ENCODE measurements at places on chromosomes 4 and X.

DNA sequence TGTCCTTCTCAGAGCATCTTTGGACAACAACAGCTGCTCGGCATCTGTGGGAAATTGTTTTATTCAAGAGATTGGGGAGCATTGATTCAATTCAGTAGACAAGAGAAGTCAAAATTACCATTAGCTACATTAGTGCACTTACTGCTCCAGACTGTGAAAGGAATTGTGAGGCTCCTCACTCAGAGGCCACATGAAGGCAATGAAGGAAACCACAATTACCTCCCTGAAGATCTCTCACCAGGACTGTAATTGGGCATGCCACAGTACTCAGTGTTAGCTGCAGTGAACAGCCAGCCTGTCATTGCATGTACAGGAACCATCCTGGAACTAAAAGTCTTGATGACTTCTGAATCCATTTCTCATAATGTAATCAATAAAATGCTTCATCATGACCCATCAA lies 144.8 kb downstream of the PPA2 start:
- no peak for DNase-seq

- DNase-seq, result peak; percentile 96
These were observed 55.5 kb downstream of the LUZP4 start for GRCh38 chrX:115344885-115345614.

DNA sequence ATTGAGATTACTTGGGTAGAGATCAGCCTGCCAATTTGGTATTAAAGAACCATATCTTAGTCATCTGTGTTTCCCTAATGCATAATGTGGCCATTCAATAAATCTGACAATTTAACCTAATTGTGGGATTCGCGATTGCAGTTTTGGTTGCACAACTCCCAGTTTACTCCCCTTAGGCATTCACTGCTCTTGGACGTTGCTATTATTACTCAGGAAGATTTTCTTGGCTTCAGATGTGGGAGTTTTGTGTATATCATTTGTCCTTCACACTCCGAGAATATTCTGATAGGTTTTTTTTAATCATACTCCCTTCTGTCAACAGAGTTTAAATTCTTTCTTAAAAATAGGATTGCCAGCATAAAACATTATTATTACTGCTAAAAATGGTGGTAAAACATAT lies 22.0 kb upstream of the TRPC3 start:
- DNase-seq, result no peak

- DNase-seq, result no peak
These were observed 98.2 kb upstream of the NRK start for GRCh38 chrX:105723966-105724735.

DNA sequence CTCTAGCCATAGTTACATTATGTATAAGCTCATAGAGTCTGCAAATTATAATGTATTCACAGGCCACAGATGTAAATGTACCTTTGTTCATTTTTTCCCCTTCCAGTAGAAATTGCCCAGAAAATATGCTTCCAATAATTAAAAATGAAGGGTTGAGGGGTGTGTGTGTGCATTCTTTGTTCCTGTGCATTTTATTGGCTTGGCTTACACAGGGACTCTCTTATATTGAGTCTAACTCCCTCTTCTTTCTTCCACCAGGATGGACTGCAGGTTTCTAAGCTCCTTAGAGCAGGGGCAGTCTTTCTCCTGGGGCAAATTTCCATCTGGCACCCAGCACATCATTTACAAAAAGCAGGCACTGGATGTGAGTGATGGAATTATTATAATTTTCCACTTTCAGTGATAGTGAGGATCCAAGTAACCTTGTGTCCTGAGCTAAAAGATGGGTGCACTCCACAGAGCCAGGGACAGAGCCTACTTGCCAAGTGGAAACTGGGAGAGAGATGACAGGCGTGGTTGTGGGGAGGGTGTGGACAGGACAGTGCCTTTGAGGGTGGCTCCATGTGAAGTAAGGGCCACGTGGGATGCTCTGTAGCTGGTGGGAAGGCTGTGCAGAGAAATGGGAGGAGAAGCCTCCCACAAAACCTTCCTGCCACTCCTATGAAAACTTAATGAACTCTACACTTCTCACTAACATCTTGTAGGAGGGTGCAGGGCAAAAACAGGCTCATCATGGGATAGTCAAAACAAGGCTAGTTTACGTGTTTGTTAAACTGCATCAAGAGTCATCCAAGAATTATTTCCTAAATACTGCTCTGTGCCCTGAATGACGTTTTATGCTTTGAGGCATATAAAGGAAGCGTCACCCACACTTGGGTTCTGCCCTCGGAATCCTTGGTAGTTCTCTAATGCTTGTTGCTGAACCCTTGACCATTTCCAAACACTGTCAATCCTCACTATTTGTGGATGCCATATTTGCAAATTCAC lies 16.0 kb downstream of the IGFBP7 start:
- no peak for DNase-seq

GRCh38 chr4:47852136-47852535 lies 14.3 kb upstream of the CORIN start:
- no peak for DNase-seq

DNA sequence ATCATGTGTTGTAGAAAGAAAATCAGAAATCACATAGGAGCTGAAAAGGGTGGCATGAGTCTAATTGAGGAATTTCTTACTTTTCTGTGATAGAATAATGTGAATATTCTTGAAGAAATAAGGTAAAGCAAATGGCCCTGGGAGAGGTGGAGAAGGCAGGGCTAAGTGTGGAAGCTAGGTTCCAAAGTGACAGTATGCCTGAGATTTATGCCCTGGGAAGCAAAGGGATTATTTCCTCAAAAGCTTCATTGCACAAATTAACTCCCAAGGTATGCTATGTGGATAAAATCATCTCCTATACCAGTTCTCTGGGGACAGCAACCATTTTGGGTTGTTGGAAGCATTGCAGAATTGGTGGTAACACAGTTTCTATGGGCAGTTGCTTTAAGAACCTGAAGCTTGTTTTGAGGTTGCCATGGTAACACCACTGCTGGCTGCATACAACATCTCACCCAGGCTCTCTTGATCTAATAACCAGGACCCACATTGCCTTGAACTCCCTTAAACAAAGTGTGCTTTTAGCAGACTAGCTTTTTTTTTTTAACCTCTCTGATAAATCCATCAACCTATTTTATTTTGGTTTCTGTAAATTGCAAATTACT lies 21.0 kb downstream of the MAOA start:
- no peak for DNase-seq

- no peak for DNase-seq
These were observed 292.5 kb downstream of the UNC5C start for GRCh38 chr4:95256108-95256835.

GRCh38 chr4:78864405-78865024 lies 74.7 kb downstream of the PAQR3 start:
- no peak for DNase-seq

GRCh38 chr4:69816236-69816635 lies 43.7 kb downstream of the SULT1E1 start:
- DNase-seq, result no peak

GRCh38 chr4:83340692-83341343 lies 6.2 kb upstream of the HPSE start:
- no peak for DNase-seq

DNA sequence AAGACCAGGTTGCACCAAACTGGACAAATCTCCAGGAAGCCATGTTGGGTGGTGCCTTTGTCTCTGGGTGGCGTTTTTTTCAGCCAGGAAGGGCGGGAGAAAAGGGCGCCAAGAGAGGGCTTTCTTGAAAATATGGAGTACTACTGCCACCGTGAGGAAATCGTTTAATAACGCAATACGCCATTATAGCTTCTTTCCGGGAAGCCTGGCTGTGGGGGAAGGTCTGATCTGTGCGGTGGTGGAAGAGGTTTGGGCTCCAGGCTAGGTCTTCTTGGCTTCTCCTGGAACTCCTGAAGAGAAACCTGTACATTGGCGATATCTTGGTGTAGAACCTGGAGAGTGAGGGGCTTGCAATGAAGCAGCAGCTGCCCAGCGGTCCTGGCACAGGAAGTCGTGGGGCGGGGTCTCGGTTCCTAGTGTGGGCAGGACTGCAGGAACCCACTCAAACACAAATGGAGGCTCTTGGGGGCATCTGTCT lies 202.7 kb downstream of the OR13H1 start:
- DNase-seq, result peak; percentile 95

DNA sequence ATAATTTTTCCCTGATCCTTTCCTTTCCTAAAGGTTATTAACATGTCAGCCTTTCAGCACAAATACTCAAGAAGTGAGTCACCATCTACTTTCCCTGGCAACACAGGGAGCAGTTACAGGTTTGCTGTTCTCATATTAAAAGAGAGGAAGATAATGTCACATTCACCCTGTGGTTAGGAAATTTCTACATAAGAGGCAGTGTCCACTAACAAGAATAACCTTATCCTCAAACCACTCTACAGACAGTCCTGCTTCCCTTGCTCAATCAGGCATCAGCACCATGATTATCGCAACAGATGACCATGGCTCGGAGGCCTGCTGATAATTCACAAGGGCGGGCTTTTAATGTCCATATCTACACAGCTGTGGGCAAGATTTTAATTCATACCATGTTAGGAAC lies 30.9 kb downstream of the RNF150 start:
- no peak for DNase-seq

DNA sequence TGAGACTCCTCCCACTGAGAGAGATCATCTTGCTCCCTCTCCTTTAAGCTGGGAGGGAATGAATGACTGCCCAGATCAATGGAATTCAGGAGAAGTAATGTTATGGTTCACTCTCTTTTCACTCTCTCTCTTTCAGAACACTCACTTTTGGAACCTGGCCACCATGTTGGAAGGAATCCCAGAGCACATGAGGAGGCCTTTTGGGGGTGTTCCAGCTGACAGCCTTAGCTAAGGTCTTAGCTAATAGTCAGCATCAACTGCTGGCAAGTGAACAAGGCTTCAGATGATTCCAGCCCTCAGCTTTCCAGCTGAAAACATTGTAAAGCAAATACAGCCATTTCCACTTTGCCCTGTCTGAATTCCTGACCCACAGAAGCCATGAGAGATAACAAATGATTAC lies 124.0 kb upstream of the CLNK start:
- DNase-seq, result no peak

- no peak for DNase-seq
These were observed 17.7 kb downstream of the EFNB1 start for GRCh38 chrX:68846536-68846935.

GRCh38 chr4:77146186-77147078 lies 10.6 kb upstream of the CCNG2 start:
- DNase-seq, result no peak

DNA sequence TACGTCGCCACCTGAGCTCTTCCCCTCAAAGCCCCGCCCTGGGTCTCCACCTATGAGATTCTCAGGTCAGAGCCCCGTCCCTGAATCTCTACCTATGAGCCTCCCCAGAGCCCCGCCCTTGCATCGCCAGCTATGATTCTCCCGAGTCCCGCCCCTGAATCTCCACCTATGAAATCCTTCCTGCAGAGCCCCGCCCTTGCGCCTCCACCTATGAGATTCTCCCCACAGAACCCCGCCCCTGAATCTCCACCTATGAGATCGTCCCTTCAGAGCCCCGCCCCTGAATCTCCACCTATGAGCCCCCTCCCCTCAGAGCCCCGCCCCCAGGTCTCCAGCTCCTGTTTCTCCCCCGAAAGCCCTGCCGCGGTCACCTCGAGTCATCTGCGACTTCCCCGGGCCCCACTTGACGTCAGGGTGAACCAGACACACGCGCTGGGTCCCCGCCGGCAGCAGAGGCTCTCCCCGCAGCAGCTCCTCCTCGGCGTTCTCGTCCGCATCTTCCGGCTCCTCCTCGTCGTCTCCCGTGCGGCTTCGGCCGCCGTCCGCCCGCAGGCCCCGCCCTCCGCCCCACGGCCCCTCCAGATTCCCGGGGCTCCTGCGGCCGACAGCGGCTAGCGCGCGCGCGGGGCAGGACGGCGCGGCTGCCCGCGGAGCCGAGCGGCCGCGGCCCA lies 393 bp downstream of the GTPBP6 start:
- peak; percentile 99 for DNase-seq

- DNase-seq, result no peak
These were observed 32.2 kb downstream of the NDP start for GRCh38 chrX:43940816-43941474.

DNA sequence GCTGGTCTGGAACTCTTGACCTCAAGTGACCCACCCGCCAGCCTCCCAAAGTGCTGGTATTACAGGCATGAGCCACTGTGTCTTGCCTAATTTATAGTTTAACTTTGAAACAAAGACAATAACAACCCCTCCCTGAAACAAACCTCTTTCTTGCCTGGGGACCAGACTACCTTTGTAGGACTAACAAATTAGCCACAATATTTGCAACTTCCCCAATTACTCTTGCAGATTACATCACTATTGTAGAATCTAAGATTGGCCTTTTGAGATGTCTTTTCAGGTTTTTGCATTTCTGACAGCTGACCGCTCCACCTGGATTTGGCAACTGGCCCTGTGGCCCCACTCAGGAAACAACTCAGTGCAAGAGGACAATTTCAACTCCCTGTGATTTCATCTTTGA lies 84.8 kb downstream of the AKAP4 start:
- DNase-seq, result no peak

DNA sequence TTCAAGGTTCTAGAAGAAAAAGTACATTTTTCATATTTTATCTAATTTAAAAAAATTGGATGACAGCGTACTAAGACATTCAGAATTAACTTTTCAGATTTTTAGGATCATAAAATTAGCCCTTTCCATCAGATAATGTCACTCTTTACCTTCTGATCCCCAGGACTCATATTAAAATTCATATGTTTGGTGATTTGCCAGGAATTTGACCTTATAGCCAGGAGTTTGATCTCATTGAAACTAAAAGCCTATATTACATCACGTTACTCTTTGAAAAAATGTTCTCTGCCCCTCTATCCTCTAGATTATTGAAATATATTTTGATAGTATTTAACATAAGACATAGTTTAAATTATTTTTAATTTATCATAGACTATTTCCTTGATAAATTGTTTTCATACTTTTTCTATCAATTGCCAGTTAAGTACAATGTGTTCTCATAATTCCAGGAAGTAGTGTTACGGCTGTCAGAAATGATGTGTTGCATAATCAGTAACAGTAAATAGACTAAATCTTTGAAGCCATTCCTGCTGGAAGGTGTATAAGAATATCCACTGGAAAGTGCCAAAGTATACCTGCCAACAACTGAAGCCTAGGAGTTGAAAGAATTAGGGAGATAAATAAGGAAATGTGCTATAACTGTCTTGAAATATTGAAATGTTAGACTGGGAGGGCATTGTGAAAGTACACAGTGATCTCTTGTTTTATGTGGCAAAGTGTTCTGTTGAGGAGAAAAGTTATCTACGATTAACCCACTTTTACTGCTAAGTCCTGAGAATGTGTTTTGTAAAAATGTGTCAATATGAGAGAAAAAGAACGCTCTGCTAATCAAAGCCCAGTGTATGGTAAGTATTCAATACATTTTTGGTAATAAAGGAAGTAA lies 32.9 kb upstream of the PDGFC start:
- DNase-seq, result no peak

DNA sequence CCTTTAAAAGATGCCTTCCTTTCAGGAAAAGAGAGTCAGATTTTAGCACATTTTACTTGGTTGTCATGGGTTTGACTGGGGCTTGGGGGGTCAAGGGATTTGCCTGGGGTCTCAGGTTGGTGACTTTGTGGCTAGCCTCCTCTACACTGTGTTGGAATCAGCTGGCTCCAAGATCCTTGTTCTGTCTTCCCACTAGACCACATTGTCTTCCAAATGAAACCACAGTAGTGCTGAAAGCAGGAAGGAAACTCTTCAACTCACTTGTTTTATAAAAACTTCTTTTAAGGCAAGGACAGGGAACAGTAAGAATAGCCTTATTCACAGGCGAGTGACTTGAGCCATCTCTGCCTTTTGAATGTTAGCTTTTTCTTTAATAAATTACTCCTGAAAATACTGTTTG lies 37.0 kb upstream of the OTUD4 start:
- no peak for DNase-seq

- DNase-seq, result no peak
These were observed 112.9 kb downstream of the IRF2 start for GRCh38 chr4:184361443-184361842.
